ENCODE measurements at places on chromosomes 7 and 10. TPM values are rescaled to one million over a fixed set of nuclear protein-coding genes. Genes with fewer than 3 reads are reported as not detected.

DNA sequence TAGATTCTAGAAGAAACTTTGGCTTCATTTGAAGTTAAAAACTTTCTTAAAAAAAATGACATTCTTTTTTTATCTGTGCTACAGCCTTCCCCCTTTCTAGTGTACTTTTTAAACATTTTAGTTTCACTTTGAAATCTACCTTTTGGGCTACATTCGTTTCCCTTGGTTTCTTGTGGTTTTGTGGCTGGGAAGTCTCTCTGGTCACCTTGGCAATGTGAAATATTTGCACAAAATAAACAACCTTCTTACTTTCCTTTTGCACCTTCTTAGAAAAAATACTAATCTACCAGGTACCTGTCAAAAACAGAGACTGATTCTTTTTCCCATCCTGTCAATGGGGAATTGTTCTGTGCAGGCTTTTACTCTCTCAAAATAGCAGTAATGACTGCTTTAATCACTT, 350.2 kb downstream of the GATA3 start:
- no peak for DNase-seq

Gene PROSER2
- total RNA-seq: 0.64 TPM

DNA sequence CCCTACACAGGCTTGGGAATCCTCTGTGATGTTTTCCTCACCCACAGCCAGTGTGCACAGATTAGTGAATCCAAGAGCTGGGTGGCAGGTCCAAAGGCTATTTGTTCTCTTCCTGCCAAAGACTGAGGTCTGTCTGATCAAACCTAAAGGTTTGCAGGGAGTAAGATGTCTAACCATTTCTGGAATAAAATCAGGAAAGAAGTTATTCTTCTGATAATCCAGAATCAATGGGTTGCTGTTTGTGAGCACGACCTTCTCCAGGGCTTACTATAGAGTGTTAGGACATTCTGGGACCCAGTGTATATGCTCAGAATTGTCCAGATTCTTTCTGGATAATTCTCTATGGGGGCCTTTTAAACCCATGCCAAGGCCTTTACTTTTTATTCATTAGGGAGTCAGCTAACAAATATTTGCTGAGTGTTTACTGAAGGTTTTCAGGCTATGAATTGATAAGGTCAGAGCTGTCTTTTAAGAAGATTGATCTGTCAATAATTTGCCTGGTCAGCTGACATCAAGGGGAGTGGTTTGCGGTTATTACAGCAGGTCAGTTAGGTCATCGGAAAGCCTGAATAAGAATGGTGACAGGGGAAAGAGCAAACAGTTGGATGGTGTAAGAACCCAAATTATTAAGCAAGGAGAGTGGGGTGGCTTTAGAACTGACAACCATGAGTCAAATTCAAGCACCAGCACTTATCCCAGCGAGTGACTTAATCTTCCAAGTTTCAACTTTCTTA, 7.5 kb upstream of the TECTB start:
- DNase-seq: no peak

DNA sequence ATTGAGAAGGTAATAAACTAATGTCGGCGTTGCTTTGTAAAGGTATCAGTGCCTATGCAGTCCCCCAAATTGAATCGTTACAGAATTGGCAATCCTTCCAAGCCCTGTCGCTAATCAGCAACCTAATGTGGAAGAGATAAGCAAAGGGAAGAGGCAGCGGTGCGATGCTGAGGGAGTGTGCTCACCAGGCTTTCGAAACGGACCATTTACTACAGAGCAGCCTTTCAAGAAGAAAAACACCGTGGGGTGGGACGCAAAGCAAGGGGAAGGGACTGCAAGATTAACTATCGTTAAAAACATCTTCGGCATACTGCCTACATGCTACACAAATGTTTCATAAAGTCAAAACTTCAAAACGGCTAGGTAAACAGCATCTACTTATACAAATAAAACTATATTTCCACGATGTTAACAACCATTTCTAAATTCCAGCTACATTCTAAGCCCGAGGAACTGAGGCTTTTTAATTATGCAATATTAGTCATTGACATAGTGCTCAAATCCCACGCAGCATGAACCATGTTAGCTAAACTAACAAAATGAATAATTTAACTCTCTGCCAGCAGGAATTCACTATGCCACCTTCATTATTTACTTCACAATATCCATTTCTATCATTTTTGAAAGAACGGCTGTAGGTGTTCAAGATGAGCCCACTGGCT, 85.2 kb downstream of the CHCHD3 start:
- DNase-seq: no peak

Gene LRGUK
- 5.9 TPM for total RNA-seq

DNA sequence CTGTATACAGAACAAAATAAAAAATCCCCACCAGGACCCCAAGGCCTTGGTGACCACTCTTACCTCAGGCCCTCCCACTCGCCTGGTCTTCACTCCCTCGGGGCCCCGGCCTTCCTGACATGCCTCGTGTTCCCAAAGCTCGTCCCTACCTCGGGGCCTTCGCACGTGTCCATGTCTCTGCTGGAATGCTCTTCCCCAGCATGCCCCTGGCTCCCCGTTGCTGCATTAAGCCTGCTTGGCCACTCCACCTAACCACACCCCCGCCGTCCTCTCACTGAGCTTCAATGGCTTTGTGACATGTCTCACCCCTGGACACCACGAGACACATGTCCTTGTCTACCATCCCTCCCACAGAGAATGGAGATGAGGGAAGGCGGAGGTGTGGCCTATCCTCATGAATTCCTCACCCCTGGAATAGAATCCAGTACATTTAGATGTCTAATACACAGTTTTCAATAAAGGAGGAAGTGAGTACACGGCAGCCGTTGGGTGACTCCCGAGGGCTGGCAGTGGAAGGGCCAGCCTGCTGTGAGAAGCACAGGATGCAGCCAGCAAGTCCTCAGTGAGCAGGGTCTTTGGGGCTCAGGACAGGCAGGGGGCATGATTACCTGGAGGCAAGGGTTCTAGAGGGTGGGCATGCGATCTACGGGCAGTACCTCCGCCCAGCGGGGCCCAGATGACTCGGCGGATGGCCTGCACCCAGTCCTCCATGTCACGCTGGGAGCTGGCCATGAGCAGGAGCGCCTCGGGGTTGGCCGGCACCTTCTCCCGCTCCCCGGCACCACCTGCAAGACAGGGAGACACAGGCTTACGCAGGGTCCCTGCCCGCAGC, 125.7 kb downstream of the ARHGAP22 start:
- DNase-seq: no peak

DNA sequence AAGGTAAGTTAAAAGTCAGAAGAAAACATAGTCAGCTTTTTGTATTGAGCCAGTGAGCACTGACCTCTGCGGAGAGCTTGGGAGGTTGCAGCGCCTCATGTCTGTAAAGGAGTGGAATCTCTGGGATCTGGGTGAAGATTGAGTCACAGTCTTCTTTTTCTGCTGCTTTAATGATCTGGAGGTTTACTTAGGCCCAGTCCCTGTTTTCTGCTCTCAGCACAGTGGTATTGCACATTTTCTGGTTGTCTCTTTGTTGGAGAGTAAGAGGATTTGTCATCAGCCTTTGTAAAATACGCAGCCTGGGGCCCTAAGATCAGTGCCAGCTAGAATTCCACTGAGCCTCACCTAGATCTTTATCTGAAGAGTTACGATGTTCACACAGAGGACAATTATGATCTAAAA, 58.3 kb upstream of the GJD4 start:
- DNase-seq: no peak

DNA sequence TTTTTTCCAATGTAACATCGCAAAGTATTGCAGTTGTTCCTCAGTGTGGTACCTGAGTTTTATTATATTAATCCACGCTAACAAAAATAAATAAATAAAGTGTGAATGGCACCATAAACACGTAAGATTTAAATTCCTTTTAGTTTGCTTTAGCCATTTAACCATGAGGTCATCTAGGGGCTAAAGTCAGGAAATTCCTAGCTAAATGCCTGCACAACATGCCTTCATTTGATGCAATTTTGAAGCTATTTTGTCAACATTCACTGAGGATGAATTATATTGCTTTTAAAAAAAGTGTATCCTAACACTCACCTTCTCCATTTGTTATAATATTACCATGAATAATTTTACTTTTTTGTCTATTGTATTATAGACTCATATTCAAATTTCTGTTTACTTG, 714.4 kb downstream of the GATA3 start:
- no peak for DNase-seq

DNA sequence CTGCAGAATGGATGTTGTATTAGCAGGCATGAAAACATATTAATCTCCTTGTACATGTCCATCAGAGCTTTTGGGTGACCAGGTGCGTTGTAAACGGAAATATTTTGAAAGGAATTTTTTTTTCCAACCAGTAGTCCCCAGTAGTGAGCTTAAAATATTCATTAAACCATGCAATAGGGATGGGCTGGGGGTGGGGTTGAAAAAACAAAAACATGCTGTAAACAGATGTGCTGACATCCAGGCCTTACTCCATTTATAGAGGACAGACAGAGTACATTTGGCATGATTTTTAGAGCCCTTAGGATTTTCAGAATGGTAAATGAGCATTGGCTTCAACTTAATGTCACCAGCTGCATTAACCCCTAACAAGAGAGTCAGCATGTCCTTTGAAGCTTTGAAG, 50.2 kb downstream of the PTPN12 start:
- DNase-seq: no peak

- DNase-seq: no peak
Observed at GRCh38 chr7:108308276-108308675, 148.0 kb downstream of the NRCAM start.

GRCh38 chr10:27258838-27259812, 18.5 kb upstream of the ACBD5 start:
- DNase-seq: no peak

- no peak for DNase-seq
Observed at GRCh38 chr7:135936497-135937217, 40.5 kb downstream of the MTPN start.

- DNase-seq: no peak
Observed at GRCh38 chr10:91520661-91521060, 110.5 kb downstream of the HECTD2 start.

Gene ST8SIA6
- total RNA-seq: 5.2 TPM

- DNase-seq: no peak
Observed at GRCh38 chr7:158396301-158396905, 191.2 kb downstream of the PTPRN2 start.

Gene RPEL1
- not detected for total RNA-seq

GRCh38 chr7:41882256-41882655, 179.4 kb upstream of the INHBA start:
- DNase-seq: peak; percentile 2

GRCh38 chr7:106812027-106812643, 52.9 kb upstream of the PIK3CG start:
- no peak for DNase-seq

Gene SLC16A12
- 2.4 TPM for total RNA-seq

- no peak for DNase-seq
Observed at GRCh38 chr7:83921941-83922607, 272.5 kb downstream of the SEMA3A start.

- DNase-seq: no peak
Observed at GRCh38 chr7:151793991-151794507, 82.9 kb downstream of the PRKAG2 start.

- DNase-seq: no peak
Observed at GRCh38 chr10:86802473-86803108, 46.2 kb downstream of the BMPR1A start.

- no peak for DNase-seq
Observed at GRCh38 chr7:70872188-70872587, 259.8 kb upstream of the GALNT17 start.

Gene JAKMIP3
- total RNA-seq: 4.9 TPM

GRCh38 chr10:74991435-74991834, 120.0 kb upstream of the SAMD8 start:
- no peak for DNase-seq

DNA sequence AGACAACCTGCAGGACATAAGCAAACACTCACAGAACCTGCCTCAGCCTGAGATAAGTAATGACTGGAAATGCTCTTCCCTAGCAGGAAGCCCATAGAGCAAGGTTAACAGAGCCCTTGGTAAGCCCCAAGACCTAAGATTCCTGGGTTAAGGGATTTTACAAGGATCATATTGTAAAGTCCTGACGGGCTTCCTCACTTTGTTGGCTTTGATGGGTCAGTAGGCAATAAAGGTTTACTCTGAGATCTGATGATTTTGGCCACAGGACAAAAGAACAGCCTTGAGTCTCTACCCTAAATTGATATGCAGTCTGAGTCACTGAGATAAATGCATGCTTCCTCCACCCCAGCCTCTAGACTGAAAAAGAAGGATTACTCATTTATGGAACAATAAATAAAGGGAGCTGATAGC, 270.8 kb downstream of the HTR7 start:
- DNase-seq: no peak

Gene MRLN
- total RNA-seq: 12.2 TPM

DNA sequence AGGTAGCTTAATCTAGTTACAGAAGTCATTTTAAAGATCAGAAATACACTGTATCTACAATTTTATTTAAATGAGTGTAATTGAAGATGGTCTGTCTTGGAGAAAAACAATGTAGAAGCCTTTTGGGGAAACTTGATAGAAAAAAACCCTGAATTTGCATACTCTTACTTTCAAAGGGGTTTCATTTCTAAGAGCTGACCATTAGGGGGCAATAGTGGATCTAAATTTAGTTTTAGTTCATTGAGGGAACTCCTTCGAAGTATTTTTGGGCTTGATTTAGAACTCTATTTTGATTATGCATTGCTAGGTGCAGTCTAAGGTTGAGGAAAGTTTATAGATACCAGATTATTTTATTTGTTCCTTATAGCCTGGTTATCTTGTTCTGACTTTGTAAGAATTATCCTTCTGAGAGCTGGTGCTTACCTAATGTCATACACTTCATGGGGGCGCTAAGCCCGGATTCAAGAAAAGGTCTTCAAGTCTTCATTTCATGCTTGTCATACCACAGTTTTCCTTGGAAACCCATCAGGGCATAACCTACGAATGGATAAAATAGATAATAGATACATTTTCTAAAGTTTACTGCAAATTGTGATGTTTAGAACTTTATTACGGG, 69.1 kb upstream of the MXI1 start:
- peak; percentile 62 for DNase-seq

DNA sequence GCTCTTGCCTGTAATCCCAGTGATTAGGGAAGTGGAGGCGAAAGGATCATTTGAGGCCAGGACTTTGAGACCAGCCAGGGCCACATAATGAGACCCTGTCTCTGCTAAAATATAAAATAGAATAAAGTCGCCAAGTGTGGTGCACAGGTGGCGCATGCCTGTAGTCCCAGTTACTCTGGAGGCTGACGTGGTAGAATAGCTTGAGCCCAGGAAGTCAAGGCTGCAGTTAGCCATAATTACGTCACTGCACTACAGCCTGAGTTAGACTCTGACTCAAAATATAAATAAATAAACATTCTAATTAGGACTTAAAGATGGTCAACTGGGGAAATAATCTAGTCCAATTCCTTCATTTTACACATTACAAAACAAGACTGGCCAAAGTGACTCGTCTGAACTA, 768 bp downstream of the CHCHD2 start:
- DNase-seq: no peak

DNA sequence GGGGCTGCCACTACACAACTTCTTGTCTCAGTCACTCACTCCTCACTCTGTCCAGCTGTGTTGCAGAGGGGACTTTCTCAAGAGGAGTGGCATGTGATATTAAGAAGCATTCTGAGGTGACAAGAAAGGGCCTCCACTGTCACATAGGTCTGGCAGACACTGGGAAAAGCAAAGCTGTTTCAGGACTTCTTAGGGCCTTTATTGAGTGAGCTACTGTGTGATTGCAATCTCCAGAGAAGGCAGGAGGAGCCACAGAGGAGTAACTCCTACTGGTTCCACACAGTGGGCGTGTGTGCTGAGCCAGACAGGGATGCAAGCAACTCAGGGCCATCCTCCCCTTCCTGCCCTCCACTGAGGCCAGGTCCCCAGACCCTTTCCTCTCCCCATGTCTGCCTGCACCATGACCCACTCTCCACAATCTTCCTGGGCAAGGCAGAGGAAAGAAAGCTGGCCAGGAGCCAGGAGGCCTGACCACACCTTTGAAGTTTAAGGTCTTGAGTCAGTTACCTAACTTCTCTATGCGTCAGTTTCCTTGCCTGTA, 262.0 kb upstream of the ZMIZ1 start:
- DNase-seq: no peak

Gene CACNB2
- 16.2 TPM for total RNA-seq

Gene ARHGAP22
- 7.7 TPM for total RNA-seq
